ENCODE measurements at places on chromosomes 7 and 10.

- no peak for DNase-seq
Observed at GRCh38 chr10:75935650-75936400, 504.4 kb downstream of the LRMDA start.

- no peak for DNase-seq
Observed at GRCh38 chr10:52351914-52352330, 37.8 kb downstream of the DKK1 start.

DNA sequence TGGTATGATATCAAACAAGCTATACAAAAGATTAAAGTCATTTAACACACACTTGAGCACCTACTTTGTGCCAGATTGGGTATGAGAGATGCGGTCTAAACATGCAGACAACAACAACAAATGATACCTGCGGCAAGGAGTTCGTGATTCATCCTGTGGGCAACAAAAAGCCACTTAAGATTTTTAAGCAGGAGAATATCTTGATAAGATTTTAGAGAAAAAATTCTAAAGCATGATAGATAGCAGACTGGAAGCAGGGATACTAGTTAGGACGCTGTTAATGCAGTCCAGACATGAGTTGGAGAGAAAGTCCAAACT is 1.6 kb upstream of the KBTBD2 start:
- DNase-seq: no peak

DNA sequence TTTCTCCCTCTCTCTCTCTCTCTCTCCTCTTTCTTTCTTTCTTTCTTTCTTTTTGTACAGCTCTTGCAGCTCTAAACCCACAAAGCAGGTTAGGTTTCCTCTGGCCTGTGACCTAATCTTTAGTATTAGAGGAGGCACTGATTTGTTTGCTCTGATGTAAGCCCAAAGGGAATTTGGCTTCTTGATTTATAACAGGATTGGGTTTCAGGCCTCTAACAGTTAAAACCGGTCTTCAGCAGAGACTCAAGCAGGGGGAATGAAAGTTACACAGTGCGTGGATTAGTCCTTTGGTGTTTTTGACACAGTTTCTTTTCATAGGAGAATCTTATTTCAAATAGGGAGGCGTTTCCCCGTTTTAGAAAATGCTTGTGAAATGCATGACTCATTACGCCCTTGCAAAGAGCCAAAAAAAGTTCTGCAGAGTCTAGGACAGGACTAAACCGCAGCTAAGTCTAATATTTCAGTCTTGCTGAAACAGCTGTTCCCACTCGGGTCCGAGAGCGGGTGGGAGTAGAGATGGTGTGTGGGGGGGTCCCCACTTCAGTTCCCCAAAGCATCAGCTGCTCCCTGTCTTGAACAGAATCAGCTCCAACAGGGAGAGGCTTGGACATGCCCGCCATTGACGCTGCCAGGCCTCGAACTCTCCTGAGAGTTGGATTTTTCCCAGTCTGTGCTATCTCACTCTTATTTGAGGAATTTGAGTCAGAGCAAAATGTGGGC is 296.5 kb upstream of the PITRM1 start:
- DNase-seq: no peak

DNA sequence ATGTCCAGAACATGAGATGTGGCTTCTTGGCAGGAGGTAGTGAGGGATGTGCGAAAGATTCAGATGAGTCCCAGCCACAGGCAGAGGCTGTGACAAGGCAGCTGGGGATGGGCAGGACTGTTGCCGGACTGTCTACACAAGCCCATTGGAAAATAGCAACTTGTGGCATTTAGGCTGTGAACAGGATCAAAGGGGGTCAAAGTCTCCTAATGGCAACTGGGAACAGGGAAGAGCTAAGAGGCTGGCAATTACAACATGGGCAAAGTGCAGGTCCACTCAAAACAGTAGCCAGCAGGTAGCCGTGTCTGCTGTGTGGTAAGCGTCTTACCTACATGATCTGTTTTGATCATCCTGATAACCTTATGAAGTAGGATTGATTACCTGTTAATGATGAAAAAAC is 254.2 kb upstream of the ZNF32 start:
- no peak for DNase-seq

GRCh38 chr7:41507686-41508268 is 195.1 kb downstream of the INHBA start:
- DNase-seq: no peak

GRCh38 chr7:30927040-30927439 is 15.4 kb downstream of the AQP1 start:
- no peak for DNase-seq

DNA sequence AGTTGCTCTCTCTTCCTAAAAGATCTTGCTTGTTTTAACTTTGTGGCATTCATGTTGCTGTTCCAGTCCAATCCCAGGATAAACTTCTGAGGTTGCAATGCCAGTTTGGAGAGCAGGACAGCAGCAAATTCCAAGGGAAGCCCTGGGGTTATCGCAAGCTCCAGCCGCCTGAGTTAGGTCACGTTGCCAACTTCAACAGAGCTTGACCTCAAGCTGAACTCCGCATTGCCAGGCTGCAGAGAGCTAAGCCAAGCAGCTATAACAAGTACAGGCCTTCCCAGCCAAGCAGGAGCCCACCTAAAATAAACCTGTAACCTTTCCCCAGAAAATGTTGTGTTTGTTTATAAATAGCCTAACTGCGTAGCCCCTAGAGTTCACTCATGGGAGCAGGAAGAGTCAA is 138.9 kb upstream of the LYZL1 start:
- DNase-seq: no peak

DNA sequence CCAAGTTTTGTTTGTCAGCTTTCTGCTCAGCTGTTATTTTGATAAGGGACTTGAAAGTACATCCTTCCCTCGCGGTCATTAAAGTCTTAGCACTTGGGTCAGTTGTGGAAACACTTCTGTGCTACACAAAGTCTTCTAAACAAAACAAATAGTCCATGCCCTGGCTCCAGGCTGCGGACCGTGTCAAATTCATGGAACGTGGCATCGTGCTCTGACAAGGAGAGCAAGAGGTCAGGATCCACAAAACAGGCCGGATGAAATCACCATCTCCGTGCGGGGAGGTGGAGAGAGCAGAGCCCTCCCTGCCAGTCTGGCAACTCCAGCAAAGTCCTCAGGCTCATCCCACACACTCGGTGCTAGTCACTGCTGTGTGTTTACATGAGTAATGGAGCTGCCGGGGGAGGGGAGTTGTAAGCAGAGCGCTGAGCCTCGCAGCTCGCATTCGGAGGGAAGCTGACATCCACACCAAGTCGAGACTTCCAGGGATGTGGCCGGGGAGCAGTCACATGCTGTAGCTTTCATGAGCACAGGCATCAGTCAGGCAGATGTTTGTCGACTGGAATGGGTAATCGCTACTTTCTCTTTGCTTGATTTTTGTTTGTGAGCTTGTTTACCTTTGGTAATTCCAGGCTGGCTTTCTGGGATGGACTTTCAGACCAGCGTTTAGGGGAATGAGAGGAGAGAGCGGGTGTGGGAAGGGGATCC is 147.6 kb downstream of the ARID5B start:
- DNase-seq: no peak

DNA sequence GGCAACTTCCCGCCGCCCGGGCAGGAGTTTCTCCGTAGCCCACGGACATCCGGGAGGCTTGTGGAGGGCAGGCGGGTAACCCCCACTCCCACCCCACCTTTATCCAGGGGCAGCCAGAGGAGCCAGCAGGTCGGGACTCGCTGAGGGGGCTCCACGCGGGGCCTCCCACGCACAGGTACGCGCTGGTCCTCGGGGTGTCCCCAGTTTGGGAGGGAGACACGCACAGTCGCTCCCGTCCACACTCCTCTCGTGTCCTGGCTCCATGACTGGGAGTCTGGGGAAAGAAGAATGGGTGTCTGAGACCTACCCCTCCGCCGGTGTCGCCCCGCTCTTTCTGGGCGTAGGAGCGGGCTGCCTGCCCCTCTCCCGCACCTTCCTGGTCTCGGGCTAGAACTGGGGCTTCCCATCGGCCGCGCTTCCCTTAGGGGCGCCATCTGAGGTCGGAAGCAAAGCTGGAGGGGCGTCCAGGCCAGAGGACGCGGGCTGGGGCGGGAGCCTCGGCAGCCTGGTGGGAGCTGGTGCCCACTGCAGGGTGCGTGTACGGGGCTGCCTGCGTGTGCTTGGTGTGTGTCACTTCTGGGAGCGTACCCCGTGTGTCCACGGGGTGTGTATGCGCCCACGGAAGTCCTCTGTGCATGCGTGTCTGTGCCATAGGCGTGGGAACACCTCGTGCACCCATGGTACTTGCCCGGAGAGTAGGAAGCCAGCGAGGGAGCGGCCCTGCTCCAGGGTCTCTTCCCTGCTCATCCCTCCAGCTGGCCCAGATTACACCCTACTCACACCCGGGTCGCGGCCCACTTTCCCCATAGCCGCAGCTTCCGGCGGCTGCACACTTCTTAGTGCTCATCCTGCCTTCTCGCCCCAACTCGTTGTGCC is 73.0 kb upstream of the LEP start:
- DNase-seq: no peak

DNA sequence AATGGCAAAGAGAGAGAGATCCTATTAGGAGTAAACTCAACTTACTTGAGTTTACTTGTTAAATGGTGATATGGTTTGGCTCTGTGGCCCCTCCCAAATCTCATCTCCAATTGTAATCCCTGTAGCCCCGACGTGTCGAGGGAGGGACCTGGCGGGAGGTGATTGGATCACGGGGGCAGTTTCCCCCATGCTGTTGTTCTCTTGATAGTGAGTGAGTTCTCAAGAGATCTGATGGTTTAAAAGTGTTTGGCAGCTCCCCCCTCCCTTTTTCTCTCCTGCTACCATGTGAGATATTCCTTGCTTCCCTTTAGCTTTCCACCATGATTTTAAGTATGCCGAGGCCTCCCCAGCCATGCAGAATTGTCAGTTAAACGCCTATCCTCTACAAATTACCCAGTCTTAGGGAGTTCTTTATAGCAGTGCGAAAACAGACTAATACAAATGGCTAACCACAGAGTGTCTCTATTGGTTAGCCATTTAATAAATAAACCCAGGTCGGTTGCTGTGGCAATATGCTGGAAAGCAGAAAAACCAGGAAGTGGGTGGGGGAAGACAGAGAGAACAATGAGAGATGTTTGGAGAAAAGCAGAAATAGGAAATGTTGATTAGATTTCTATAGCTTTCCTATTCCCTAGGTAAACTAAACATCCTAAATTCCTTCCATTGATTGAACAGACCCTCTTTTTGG is 3.0 kb upstream of the STMP1 start:
- DNase-seq: no peak

DNA sequence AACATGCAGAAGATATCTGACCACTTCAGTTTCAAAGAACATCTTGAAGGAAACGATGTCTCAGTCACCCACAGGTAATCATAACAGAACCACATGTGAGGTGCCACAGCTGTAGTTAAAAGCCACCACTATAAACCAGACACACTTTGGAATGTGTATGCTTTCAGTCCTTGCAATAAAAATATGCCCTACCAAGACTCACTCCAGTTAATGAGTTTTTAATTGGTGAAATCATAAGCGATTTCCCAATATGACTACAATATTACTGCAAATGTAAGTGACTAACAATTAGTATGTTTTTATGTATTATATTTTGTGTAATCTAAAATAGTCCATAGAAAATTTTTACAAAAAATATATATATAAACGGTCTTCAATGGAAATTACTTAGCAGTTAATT is 428.2 kb downstream of the PARD3 start:
- DNase-seq: no peak

- no peak for DNase-seq
Observed at GRCh38 chr10:101065481-101066145, 3.8 kb downstream of the KAZALD1 start.

GRCh38 chr10:24721229-24722106 is 2.2 kb downstream of the ARHGAP21 start:
- DNase-seq: no peak

GRCh38 chr10:88565072-88565471 is 18.0 kb downstream of the RNLS start:
- DNase-seq: peak; percentile 2

- DNase-seq: no peak
Observed at GRCh38 chr10:113621799-113622198, 42.0 kb downstream of the NRAP start.

- DNase-seq: no peak
Observed at GRCh38 chr10:120945801-120946302, 94.7 kb downstream of the WDR11 start.

DNA sequence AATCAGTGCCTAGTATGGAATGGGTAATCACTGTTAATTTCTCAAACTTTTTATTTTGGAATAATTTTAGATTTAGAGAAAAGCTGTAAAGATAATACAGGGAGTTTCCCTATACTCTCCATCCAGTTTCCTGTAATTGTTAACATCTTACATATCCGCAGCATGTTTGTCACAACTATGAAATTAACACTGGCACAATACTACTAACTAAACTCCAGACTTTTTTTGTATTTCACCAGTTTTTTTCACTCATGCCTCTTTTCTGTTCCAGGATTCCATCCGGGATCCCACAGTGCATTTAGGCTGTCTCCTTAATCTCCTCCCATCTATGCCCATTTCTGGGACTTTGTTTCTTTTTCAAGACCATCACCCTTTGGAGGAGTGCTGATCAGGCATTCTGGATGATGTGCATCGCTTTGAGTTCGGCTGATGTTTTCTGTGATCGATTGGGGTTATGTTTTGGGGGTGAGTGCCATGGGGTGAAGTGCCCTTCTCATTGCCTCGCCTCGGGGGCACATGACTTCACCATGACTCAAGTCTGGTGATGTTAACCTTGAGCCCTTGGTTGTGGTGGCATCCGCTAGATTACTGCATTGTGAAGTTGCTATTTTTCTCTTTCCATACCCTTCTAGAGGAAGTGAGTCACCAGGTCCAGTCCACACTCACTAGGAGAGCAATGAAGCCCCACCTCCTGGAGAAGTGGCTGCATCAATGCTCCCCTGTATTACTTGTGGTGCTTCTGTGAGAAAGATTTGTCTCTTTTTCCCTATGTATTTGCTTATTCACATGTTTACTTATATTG is 43.9 kb upstream of the GRB10 start:
- peak; percentile 46 for DNase-seq

- DNase-seq: no peak
Observed at GRCh38 chr7:128191136-128191844, 49.8 kb upstream of the LEP start.

DNA sequence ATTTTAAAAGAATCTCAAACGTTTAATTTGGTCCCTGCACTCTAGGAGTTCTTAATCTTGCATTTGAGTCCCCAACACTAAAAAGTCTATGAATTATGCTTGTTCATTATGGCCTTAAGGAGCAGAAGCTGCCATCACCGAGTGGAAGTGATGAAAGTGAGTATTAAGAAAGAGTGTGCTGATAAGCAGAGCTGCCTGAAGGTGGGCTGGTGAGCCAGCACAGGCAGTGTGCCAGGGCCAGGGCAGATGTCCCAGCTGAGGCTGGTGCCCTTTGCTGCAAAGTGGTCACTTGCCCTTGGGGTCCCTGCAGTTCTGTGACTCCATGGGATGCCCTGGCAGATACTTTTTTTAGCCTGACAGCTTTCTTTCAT is 72.9 kb upstream of the LOXL4 start:
- no peak for DNase-seq

DNA sequence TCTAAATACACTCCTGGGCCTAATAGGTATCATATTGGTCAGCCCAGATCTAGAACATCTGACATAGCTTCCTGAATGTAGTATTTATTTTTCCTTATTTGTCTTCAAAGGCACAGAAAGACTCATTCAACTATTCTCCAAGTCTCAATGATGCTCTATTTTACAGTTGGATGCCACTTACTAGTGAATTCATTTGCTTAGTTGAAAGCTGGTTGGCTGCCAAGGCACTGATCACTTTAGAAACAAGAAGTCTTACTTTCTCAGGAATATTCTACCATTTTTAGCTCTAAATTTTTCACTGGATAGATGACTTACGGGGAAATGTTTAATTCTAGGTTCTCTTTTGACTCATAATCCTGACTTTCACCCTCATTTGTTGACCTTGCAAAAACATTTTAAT is 863.4 kb downstream of the SORCS1 start:
- no peak for DNase-seq
